ENCODE measurements at places on chromosomes 6 and 20.

- H3K27me3 ChIP-seq, result no peaks in the 10 kb centered on the region
- H3K4me1 ChIP-seq, result peaks cover 5% of the 10 kb centered on the region
- H3K27ac ChIP-seq, result no peak overlapping the region
Observed at GRCh38 chr6:139510040-139510790, 135.8 kb upstream of the CITED2 start.

DNA sequence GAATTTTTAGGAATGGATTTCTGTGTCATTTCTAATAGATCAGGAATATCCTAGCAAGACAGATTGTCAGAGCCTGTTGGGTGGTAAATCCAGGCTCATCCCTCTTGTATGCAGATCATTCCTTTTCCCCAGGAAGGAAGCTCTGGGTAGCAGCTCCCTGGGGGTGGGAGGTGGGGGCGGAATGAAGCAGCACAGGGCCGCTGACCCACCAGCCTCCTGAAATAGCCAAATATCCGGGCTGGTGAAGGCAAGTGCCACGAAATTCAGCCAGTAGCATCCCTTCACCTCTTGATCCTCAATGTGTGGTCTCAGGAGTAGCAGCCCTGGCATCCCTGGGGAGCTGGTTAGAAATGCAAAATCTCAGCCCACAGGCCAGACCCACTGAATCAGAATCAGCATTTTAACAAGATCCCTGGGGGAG is 256.9 kb downstream of the LRFN2 start:
- no peak overlapping the region for H3K27ac ChIP-seq
- no peaks in the 10 kb centered on the region for H3K36me3 ChIP-seq
- H3K4me3 ChIP-seq, result no peak overlapping the region
- peak; percentile 79 for DNase-seq
- H3K4me1 ChIP-seq, result peaks cover 7% of the 10 kb centered on the region

- no peak overlapping the region for H3K27ac ChIP-seq
- H3K36me3 ChIP-seq, result no peaks in the 10 kb centered on the region
- no peak for DNase-seq
- H3K4me3 ChIP-seq, result no peak overlapping the region
Observed at GRCh38 chr6:42017021-42017643, 33.2 kb upstream of the TAF8 start.

- no peaks in the 10 kb centered on the region for H3K4me1 ChIP-seq
- peaks cover 24% of the 10 kb centered on the region for H3K27me3 ChIP-seq
- no peak overlapping the region for H3K4me3 ChIP-seq
- H3K27ac ChIP-seq, result no peak overlapping the region
Observed at GRCh38 chr6:167714152-167714551, 112.6 kb upstream of the AFDN start.

- peak; percentile 44 for DNase-seq
- H3K36me3 ChIP-seq, result no peaks in the 10 kb centered on the region
- H3K27ac ChIP-seq, result no peak overlapping the region
- H3K4me3 ChIP-seq, result no peak overlapping the region
Observed at GRCh38 chr6:166736634-166737033, 109.6 kb upstream of the RPS6KA2 start.

DNA sequence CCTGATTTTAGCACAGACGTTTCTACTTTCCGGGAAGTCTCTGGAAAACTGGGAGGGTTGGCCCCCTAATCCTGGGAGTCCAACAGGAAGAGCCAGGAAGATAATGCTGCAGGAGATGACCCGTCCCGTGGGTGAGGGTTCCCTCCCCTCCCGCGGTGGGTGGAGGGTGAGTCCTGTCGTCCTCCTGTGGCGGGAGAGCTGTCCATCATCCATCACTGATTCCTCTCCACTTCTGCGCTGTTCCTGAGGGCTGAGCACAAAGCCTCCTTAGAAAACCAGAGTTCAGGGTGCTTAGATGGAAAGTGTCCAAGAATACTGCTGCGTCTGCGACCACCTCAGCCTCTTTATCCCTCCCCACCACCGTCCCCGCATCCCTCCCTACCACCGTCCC is 6.1 kb upstream of the CCR6 start:
- no peaks in the 10 kb centered on the region for H3K4me1 ChIP-seq
- H3K27me3 ChIP-seq, result peaks cover 11% of the 10 kb centered on the region
- H3K27ac ChIP-seq, result no peak overlapping the region
- no peak overlapping the region for H3K4me3 ChIP-seq
- DNase-seq, result no peak

- no peak overlapping the region for H3K4me3 ChIP-seq
- H3K27me3 ChIP-seq, result no peaks in the 10 kb centered on the region
- DNase-seq, result no peak
- no peaks in the 10 kb centered on the region for H3K36me3 ChIP-seq
Observed at GRCh38 chr20:62675877-62676260, 32.8 kb upstream of the NTSR1 start.

- H3K4me1 ChIP-seq, result no peaks in the 10 kb centered on the region
- H3K36me3 ChIP-seq, result peaks cover 50% of the 10 kb centered on the region
Observed at GRCh38 chr20:50572938-50573777, 63.0 kb downstream of the PTPN1 start.

- H3K36me3 ChIP-seq, result no peaks in the 10 kb centered on the region
- no peaks in the 10 kb centered on the region for H3K27me3 ChIP-seq
- H3K27ac ChIP-seq, result no peak overlapping the region
- H3K4me1 ChIP-seq, result no peaks in the 10 kb centered on the region
- DNase-seq, result no peak
- H3K4me3 ChIP-seq, result no peak overlapping the region
Observed at GRCh38 chr6:47852727-47853126, 70.9 kb downstream of the OPN5 start.

DNA sequence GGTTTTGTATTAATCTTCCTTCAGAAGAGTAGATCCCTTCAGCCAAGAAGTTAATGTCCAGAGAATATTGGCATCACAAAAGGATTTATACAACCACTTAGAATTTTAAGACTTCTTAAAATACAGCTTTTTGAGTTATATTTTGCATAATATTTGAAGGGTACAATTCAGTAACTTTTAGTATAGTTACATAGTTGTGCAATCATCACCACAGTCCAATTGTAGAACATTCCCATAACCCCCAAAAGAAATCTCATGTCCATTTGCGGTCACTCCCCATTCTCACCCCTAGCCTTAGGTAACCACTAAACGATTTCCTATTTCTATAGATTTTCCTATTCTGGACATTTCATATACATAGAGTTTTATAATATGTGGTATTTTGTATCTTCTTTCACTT is 126.4 kb downstream of the MAP3K4 start:
- no peaks in the 10 kb centered on the region for H3K27me3 ChIP-seq
- no peak overlapping the region for H3K27ac ChIP-seq
- DNase-seq, result no peak
- no peaks in the 10 kb centered on the region for H3K4me1 ChIP-seq
- H3K4me3 ChIP-seq, result no peak overlapping the region

DNA sequence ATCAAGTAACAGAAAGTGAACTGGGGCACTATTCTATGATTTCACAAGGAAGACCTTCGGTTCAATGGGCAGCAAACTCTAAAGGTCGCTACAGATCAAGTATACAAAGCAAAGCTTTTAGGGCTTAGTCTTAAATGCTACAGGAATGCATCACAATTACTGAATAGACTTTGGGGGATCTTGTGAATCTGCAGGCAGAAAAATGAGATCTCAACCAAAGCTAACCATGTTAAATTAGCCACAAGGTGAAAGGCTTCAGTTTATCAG is 98.0 kb upstream of the TMEM30A start:
- DNase-seq, result no peak
- H3K27ac ChIP-seq, result peak overlapping the region; percentile 12
- H3K4me3 ChIP-seq, result no peak overlapping the region
- H3K4me1 ChIP-seq, result no peaks in the 10 kb centered on the region
- H3K36me3 ChIP-seq, result no peaks in the 10 kb centered on the region

GRCh38 chr20:24667689-24668383 is 198.4 kb downstream of the SYNDIG1 start:
- no peaks in the 10 kb centered on the region for H3K4me1 ChIP-seq
- H3K36me3 ChIP-seq, result no peaks in the 10 kb centered on the region
- no peaks in the 10 kb centered on the region for H3K27me3 ChIP-seq
- H3K4me3 ChIP-seq, result no peak overlapping the region
- no peak overlapping the region for H3K27ac ChIP-seq

DNA sequence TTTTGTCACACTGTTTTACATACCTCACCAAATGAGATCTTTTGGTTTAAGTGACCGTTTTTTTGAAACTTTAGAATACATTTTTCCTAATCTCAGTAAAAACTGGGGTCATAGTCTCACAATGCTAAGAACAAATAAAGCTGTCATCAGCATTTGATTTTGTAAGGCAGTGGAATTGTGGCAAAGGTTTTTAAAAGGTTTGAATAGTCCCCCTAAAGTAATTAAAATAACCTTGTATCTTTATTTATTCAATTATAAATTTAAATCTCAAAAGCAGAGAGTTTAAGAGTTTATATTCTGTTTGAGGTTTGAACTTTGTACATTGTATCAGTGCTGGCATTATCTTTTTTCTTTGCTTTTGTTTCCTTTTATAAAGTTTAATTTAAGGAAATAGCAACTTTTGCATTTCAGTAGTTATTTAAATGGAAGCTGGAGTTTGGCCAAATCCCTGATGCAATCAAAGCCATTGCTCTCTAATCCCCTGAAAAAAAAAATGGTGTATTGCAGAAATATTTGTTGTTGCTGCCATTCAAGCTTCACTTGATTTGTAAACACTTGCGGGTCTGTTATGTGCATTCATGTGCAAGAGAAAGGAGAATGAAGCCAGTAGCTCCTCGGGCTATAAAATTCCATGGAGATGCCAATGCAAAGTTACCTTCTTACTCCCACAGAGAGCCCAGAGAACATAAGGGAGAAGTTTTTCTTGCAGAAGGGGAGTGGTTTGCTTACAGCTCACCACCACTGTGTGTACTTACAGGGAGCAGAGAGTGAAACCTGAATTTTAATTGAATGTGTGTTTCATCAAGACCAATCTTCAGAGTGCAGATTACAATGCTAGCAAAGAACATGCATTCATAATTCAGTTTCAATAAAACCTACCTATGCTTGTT is 391.8 kb downstream of the ARHGAP18 start:
- H3K36me3 ChIP-seq, result no peaks in the 10 kb centered on the region
- H3K27ac ChIP-seq, result peak overlapping the region; percentile 25
- H3K4me1 ChIP-seq, result no peaks in the 10 kb centered on the region
- no peaks in the 10 kb centered on the region for H3K27me3 ChIP-seq
- H3K4me3 ChIP-seq, result no peak overlapping the region

GRCh38 chr6:13370623-13371022 is 42.3 kb upstream of the TBC1D7 start:
- no peak for DNase-seq
- no peak overlapping the region for H3K27ac ChIP-seq
- H3K27me3 ChIP-seq, result no peaks in the 10 kb centered on the region
- H3K4me1 ChIP-seq, result no peaks in the 10 kb centered on the region
- no peak overlapping the region for H3K4me3 ChIP-seq

GRCh38 chr6:154161689-154162088 is 122.6 kb downstream of the OPRM1 start:
- no peaks in the 10 kb centered on the region for H3K27me3 ChIP-seq
- no peak overlapping the region for H3K4me3 ChIP-seq
- no peak overlapping the region for H3K27ac ChIP-seq
- H3K4me1 ChIP-seq, result no peaks in the 10 kb centered on the region

DNA sequence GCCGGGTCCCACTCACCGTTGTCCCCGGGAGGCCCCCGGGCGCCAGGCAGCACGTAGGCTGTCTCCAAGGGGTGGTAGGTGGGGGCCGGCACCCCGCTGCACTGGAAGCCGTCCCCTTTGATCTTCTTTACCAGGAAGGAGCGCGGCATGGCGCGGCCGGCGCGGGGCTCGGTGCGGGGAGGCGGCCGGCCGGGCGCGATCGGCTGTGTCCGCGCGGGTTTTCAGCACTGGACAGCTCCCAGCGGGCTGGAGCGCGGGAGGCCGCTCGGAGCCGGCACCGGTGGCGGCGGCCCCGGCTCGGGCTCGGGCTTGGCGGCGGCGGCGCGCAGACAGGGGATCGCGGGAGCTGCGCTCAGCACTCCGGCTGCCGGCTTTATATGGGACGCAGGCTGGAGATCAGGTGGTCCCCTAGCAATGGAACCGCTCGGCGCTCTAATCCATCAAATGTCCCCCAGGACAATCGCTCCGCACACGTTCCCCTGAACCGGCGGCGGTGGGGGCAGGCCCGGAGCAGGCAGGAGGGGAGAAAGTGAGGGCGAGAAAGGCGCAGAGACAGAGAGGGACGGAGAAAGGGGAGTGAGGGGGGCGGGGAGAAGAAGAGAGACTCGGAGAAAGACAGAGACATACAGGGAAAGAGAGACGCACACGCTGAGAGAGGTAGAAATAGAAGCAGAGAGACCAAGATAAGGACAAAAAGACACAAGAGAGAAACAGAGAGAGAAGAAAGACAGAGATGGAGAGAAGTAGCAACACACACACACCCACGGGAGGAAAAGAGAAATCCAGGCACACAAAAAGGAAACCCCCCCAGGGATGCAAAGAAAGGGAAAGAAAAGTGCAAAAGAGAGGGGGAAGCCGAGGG is at the start of gene SCRT2:
Gene SCRT2, minus strand, starts transcription at position 350 of the 862 bp plus-strand sequence. Its CDS starts 201 bp downstream, at position 149.
- H3K4me1 ChIP-seq, result peaks cover 5% of the 10 kb centered on the region
- peak; percentile 95 for DNase-seq
- H3K27me3 ChIP-seq, result peaks cover 70% of the 10 kb centered on the region

Data from endodermal cell (in vitro differentiated cells).